Vagina (tissue), 2 donors: ENCODE measurements at places on chromosomes 7 and 10.

DNA sequence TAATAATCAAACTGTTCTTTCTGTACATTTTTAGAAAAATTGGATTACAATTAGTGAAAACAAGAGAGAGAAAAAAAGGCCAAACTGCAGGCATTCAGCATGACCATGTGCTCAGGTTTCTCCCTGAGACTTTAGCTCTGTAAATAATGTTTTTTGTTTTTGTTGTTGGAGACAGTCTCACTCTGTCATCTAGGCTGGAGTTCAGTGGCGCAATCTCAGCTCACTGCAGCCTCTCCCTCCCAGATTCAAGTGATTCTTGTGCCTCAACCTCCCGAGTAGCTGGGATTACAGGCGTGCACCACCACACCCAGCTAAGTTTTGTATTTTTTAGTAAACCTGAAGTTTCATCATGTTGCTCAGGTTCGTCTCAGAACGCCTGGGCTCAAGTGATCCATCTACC, 23.0 kb downstream of the BZW2 start:
- no peak for DNase-seq

- no peak for DNase-seq
Observed at GRCh38 chr7:122248472-122248871, 56.1 kb downstream of the FEZF1 start.

GRCh38 chr10:94205396-94205831, 157.3 kb downstream of the NOC3L start:
- no peak for DNase-seq

DNA sequence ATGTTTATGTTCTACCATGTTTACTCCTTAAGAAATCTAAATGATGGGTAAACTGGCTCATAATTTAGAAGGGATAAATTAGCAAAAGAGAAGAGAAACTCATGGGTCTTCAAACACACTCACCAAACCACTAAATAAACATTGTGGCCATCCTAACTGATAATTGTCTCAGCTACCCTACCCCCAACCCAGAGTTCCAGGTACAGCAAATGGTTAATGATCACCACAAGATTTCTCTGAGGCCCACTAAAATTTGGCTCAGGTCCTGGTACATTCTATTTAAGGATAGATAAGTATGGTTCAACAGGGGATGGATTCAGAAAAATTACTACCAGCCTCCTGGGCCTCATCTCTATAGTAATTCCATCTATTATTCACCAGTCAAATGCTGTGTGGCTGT, 21.4 kb downstream of the SLC25A13 start:
- DNase-seq, result no peak

DNA sequence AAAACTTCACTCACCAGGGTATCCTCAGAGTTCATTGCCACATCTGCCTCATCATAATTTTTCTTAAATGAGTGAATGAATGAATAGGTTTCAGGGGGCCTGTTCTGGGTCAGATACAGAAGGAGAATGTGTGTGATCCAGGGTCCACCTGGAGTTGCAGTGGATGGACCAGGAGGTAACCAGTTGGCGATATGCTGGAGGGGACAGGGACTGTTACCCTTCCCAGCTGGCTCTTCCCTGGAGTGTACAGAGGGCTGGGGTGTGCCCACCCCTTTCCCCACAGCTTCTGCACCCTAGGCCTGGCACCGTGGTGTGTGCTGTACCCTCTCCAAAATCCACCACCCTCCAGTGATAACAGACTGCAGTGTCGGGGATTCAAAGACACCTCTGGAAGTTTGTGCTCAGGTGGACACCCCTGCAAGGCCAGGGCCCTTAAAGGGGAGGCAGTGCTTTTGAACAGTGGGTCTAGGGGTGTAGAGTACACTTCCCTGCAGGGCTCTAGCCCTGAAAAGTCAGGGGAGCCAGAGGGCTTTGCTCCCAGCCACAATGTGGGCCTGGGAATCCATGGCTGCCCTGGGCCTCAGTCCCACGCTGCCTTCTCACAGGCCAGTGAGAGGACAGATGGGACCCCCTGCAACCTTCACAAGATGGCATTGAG, 134.4 kb upstream of the UNC5B start:
- DNase-seq, result peak; percentile 70

DNA sequence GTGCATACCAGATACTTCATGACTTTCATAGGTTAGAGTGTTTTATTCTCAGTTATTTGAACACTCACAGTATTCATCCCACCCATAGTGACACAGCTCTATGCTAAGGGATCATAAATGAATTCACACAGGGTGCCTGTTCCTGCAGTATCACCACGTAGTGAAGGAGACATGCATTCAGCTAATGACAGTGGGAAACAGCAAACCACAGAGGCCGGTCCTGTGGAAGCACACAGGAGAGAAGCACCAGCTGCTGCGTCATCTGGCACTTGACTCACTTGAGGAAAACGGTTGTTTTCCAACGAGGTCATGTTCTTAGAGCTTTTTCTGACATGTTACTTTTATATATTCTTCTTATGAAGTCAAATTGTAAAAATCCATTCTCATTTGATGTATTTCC, 73.0 kb downstream of the UBE3C start:
- DNase-seq, result no peak

GRCh38 chr10:59229441-59229840, 53.0 kb downstream of the PHYHIPL start:
- no peak for DNase-seq

DNA sequence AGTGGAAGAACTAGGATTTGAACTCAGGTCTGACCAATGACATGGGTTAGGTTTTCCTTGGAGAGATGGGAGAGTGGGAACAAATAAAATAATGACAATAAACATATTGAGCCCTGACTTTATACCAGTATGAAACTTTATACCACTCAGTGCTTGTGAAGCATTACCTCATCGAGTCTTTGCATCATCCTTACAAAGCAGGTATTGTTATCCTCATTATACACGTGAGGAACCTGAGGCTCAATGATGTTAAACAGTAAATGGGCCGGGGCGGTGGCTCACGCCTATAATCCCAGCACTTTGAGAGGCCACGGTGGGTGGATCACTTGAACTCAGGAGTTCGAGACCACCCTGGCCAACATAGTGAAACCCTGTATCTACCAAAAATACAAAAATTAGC, 47.7 kb downstream of the HHEX start:
- no peak for DNase-seq

DNA sequence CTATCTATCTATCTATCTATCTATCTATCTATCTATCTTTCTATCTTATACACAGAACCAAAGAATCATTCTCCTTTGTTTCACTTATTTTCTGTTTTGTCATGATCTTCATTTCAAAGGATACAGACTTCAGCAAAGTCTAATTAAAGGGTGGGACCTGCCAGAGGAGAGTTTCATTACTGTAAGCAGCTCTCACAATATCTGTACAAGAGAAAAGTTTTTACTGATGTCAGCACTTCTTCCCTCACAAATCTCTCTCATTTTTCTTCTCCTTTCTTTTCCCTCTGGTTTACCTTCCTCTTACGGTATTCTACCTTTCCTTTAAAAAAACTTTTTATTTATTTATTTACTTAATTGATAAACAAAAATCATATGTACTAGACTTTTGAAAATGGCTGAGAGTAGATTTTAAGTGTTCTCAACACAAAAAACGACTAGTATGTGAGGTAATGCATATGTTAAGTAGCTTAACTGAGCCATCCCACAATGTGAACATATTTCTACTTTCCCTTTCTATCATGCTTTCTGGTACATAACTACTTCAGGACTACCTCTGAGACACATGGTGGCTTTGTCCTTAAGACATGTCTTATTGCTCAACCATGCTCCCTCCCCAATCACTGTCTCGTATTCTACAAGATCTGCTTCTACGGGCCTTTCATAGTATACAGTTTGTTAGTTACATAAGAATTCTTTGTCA, 699.3 kb downstream of the PHTF2 start:
- no peak for DNase-seq

DNA sequence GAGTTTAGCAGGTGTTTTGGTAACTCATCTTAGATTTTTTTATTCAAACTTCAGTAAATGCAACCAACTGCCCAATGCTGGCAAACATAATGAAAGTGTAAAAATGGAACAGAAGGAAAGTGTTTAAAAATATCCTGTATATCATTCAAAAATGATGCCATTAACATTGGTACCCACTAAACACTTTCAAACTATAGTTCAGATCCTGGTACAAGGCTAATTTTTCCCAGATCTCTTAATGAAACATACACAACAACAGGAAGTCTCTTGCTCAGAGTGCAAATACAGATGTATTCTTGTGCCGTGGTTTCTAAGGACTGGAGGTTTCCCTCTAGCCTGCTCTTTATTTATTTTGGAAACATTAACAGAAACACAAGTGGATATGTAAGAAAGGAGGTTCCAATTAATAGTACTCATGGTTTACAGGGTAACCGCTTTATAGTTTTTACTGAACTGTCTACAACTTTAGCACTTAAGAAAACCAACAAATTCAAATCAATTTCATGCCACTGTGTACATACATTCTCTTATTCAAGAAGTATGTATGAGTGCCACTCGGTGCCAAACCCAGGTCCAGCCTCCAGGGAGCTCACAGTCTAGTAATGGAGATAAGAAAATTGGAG, 176.0 kb upstream of the AKR1E2 start:
- no peak for DNase-seq

DNA sequence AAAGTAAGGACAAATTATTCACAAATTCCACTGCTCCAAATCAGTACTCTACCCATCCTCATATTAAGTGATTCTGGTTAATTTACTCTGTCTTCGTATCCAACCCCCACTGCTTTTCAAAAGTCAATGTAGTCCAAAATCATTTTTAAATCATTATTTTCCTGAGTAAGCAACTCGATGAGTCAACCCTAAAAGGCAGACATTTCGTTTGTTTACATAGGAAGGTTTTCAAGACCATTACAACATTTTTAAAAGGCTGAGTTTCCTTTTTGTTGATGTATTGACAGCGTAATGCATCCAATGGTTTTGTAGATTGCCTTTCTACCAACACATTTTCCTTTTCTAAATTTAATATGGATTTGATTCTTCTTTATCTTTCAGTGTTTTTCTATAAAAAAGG, 523.0 kb upstream of the ANKRD30A start:
- DNase-seq, result no peak

GRCh38 chr7:142066536-142066935, 45.0 kb upstream of the MGAM2 start:
- no peak for DNase-seq

- DNase-seq, result no peak
Observed at GRCh38 chr10:68997211-68997610, 8.6 kb downstream of the KIFBP start.

DNA sequence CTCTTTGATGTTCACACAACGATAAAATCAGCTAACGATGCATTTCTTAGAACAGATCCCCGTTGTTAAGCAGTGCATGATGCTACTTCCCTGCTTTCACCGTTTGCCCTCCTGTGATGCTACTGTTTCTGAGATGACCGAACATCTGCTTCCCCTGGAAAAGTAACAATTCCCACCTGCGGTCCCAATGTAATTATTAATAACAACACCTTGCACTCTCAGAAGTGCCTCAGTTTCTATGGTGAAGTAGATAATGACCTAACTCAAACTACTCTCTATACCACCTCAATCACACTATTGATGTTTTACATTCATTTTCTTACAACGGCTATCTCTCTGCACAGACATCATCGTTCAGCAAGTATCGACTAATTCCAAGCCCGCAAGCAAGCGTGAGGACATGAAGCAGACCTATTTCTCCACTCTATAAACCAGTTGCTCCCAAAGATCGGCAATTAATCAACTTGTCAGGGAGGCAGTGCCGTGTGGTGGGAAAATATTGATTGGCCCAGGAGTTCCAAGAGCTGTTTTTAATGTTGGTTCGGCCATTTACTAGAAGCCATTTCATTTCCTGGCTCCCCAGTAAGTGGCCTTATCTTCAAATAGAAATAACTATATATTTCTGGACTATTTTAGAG, 42.7 kb downstream of the FAM107B start:
- no peak for DNase-seq

GRCh38 chr7:1940863-1941262, 270.8 kb downstream of the ELFN1 start:
- no peak for DNase-seq

DNA sequence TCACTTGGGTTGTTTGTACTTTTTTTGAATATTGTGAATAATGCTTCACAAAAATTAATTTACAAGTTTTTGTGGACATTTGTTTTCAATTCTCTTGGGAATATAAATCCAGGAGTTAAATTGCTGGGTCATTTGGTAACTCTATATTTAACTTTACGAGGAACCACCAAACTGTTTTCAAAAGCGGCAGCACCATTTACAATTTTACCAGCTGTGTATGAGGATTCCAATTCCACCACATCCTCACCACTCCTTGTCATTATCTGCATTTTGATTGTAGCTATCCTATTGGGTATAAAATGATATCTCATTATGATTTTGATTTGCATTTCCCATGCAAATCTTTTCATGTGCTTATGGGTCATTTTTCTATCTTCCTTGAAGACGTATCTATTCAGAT, 4.0 kb upstream of the NUDT13 start:
- DNase-seq, result no peak

DNA sequence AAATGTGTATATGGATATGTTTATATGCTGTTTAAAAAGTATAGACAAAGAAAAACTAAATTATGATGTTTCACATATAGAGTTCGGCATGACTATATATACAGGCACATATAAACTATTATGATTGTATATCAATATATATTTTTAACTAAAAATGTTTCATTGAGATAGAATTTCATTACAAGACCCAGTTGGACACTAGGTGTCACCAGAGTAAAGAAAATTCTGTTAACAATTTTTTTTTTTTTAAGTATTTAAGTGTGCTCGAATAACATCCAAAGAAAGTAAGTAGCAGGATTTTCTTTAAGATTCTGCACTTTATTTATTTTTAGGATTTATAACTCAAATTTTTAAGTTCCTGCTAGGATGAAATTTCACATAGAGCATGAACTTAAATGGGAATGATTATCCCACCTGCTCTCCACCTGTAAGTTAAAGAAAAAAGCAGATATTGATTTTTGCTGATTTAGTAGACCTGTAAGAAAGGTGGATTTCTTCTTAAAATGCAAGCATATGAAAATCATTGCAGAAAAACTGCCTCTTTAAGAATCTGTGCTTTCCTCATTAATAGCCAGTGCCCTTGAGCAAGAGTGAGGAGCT, 961.5 kb downstream of the PCDH15 start:
- DNase-seq, result no peak

DNA sequence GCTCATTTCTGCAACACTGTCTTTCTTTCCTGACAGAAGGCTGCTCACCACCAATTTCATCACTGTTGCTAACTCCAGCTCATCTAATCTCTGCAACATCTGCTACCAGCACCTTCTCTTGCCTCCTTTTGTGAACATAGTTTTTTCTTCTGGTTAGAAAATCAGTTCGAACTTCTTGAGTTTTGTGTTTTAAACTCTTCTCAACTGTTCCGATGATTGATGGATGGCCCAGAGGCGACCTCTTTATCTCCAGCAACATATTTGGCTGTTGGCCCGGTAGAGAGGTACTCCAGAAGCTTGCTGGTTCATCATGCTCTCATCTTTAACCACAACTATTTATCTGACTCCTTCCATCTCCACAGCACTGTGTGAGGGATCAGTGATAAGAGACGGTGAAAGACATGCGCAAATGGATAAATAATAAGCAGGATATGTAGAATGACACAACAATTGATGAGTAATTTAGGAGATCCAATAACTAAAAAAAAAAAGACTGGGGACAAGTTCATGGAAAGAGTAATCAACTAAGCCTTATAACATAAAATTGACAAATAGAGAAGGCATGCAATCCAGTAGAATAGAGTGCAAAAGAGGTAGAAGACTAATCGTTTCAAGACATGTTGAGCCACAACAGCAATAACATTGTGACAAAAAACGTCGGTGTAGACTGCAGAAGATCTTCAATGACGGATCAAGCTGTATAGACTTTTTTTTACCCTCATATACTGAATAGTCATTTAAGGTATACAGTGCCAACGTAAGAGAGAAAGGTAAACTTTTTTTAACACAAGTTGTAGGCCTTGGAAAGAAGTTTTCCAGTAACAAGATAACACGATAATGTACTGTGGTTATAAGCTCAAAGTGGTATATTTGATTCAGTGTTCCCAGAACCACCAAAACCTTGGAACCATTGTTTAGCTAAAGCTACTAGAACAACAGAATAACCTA, 152.2 kb downstream of the CRPPA start:
- no peak for DNase-seq
